ENCODE measurements at places on chromosomes 2 and 18. TPM values are rescaled to one million over a fixed set of nuclear protein-coding genes. Genes with fewer than 3 reads are reported as not detected.

The CCBE1 gene
- total RNA-seq, result 0.14 TPM

The SATB2 gene
- 0.85 TPM for total RNA-seq

The LOXHD1 gene
- total RNA-seq, result 0.05 TPM

The ASXL2 gene
- 7.3 TPM for total RNA-seq

The SLC9A4 gene
- not detected for total RNA-seq

The INHBB gene
- 8.5 TPM for total RNA-seq

The ZNF514 gene
- total RNA-seq, result 14.0 TPM

The ALPG gene
- 0.05 TPM for total RNA-seq

The GRP gene
- total RNA-seq, result not detected

The CACNB4 gene
- total RNA-seq, result 0.17 TPM

The DOK1 gene
- 21.5 TPM for total RNA-seq

The TRABD2A gene
- total RNA-seq, result 1.4 TPM

The TRIM43 gene
- not detected for total RNA-seq

The LRP2 gene
- 0.05 TPM for total RNA-seq

The OST4 gene
- total RNA-seq, result 569 TPM

The LINC00305 gene
- total RNA-seq, result not detected

The SOCS6 gene
- total RNA-seq, result 42.3 TPM

The TMEM37 gene
- total RNA-seq, result 0.51 TPM

The SLC20A1 gene
- total RNA-seq, result 75.5 TPM

The CIB4 gene
- total RNA-seq, result not detected

The BARD1 gene
- 21.1 TPM for total RNA-seq

The NDC80 gene
- total RNA-seq, result 9.0 TPM

The CNTNAP5 gene
- total RNA-seq, result not detected

The TMEM247 gene
- total RNA-seq, result not detected

The POTEC gene
- not detected for total RNA-seq

The SLC11A1 gene
- total RNA-seq, result 0.05 TPM

The PRKD3 gene
- 77.1 TPM for total RNA-seq
